DMS79 (cell line): ENCODE measurements at places on chromosomes 1 and 21.

- no peak for DNase-seq
Measured at GRCh38 chr1:215475796-215476481, 91.2 kb upstream of the KCTD3 start.

DNA sequence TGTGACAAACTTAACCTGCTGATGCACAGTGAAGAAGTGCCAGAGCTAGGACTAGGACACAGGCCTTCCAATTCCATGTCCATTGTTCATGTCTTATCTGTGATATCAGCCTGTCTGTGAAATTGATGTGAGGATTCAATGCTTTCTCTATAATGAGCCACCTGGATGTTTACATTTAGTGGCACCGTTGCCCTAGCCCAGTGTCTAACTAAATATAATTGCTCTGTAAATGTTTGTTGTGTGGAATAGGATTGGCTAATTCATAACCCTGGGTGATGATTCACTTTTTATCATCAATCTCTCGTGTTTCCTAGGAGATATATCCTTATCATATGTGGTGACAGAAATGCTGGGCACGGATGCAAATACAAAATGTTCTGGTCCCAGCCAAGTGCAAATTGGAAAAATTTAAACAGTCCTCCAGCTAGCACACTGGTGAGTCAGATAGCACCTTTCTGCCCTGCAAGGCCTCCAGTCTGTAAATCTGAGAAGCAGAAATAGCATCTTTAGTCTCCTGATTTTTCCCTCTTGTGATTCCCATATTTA lies 46.9 kb upstream of the GNG12 start:
- no peak for DNase-seq

DNA sequence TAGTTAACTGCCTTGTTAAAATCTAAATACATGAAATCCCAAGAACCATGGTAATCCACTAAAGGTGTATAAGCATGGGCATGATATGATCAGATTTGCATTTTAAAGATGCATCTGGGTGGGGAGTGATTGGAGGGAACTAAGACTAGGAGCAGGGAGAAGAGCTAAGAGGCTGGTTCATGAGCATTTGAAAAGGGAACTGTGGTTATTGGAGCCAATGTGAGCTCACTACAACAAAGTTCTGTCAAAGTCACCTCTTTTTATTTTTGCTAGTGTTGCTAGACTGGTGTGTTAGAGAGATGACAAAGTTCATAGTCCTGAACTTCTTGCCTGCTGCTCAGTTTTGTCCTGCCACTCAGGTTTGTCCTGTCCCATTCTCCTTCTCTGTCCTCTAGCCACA lies 67.1 kb upstream of the LRRC8D start:
- DNase-seq, result no peak

GRCh38 chr1:153945131-153945794 lies 1.3 kb downstream of the DENND4B start:
- no peak for DNase-seq

GRCh38 chr1:3193811-3194210 lies 124.8 kb downstream of the PRDM16 start:
- no peak for DNase-seq

GRCh38 chr1:11320153-11320936 lies 47.3 kb downstream of the UBIAD1 start:
- no peak for DNase-seq

DNA sequence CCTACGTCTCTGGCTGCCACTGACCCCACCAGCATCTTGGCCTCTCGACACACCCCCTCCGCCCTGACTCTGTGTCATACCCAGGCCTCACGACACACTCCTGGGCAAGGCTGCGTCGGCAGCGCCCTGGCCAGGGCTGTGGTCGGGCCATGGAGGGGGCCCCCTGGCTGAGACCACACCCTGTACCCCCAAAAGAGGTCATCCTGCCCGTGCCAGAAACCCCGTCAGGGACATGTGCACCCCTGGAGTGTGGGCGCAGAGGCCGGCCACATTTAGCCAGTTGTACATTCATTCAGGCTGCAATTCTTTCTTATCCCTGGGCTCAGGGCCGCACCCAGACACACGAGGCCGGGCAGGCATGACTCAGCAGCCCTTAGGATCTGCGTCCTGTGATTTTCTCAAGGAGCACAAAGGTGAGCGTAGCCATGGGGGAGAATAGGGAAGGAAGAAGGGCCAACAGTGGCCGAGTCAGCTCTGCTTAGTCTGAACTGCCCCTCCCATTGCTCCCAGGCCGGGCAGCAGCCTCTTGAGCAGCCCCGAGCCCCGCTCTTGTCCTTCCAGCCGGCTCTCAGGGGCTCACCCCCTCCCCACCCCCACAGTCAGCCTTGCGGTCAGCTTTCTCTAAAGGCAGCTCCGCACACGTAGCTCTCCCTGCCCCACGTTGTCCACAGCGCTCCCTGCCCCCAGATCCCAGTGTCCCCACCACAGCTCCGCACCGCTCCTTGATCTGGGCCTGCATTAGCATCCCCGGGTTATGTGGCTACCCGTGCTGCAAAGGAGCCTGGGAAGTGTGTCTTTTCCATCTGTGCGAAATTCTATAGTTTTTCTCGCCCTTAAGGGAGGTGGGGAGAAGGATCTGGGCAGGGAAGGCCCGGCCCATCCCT lies 7.9 kb downstream of the CSTB start:
- DNase-seq, result no peak

- DNase-seq, result no peak
Measured at GRCh38 chr1:7103874-7104273, 318.6 kb downstream of the CAMTA1 start.

DNA sequence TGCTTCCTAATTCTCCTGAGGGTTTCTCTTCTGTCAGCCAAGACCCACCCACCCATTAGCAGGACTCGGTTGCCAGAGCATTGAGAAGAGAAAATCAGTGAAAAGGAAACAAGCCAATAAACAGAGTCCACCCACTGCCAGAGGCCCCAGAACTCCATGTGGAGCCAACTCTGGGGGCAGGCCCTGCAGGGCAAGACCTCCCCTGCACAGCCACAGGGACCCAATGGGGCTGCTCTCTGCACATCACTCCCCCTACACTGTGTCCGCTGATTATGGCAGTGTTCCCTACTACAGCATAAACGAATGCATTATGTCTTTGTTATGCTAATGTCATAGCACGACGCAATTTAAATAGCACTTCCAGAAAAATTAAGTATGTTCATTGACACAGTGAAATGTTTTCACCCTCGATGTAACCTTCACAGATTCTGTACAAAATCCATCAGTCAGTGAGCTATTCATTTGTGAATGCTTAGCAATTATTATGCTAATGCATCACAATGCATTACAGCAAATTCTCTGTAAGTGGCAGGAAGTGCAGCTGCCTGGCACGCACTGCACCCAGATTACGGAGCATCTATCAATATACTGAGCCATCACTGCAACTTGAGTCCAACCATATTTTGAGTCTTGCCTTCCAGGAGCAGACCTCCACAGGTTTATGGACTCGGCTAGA lies 56.4 kb downstream of the GRIK3 start:
- no peak for DNase-seq

DNA sequence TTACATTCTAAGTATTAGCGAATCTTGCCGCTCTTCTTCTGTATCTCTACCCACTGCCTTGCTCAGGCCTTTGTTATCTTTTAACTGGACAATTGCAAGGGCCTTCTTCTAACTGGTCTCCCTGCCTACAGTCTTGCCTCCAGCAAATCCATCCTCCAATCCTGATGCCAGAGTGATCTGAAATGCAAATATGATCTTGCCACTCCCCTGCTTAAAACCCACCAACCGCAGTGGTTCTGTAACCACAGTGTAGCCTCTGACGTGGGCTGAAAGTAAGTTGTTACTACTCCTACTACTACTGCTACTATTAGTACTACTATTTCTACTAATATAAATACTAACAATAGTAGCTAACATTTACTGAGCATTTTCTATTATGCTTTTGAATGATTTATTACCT lies 12.4 kb downstream of the MOV10 start:
- no peak for DNase-seq

GRCh38 chr1:214935258-214935657 lies 147.3 kb upstream of the KCNK2 start:
- DNase-seq, result no peak

GRCh38 chr1:246971090-246971721 lies 36.7 kb downstream of the ZNF695 start:
- DNase-seq, result no peak

DNA sequence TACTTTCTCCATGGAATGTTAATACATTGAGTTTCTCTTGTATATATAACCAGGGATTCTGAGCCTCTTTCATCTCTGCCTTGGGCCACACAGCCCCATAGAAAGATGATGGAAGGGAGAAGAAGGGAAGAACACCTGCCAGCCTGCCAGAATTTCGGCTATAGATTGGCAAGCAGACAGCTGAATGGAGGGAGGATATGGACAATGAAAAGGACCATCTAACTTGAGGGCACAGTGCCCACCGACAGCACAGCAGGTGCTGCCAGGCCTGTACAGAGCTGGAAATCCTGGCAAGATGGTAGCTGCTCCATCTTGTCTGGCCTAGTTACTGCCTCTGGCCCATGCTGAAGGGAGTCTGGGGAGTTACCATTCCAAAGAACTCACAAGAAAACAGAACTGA lies 244.3 kb downstream of the FGGY start:
- no peak for DNase-seq

DNA sequence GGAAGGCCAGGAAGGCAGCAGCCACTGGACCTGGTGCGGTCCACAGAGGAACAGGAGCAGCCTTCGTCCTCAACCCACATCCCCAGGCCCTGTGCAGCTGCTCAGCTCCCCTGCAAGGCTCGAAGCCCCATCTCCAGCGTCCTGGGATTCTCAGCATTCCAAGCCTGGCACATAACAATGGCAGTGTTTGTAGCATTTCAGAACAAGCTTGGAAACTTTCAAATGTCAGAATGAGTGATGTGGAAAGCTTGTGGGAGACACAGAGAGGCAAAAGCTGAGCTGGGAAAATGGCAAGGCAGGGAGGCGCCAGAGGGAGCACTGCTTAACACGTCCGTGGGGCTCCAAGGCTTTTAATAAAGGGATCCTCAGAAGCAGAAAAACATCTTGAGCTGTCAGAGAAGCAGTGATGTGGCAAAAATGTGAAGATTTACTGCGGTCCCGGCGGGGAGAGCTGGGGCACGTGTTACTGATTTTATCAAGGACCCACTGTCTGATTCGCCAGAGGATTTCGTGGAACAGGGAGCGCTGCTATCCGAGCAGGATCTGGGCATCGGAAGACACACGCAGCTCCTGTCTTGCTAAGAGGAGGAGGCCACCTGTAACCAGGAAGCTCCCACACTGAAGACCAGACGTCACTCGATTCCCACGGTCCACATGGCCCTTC lies 38.1 kb downstream of the TOMM20 start:
- no peak for DNase-seq

DNA sequence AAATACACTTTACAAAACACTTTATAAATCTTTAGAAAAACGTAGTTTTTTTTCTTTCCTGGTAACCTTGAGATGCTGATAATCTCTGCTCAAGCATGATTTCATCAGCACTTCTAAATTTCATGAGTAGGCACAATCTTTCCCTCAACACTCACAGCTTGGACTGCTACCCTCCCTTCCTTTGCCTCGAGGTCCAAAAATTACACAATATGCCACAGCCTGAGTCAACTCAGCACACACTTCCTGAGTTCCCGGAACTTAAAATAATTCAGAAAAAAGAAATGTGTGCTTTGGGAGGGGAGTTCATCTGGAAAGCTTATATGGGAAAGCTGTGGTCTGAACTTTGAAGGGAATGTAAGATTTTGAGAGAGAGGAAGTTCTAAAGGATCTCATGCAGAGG lies 5.9 kb downstream of the CLCA2 start:
- no peak for DNase-seq

DNA sequence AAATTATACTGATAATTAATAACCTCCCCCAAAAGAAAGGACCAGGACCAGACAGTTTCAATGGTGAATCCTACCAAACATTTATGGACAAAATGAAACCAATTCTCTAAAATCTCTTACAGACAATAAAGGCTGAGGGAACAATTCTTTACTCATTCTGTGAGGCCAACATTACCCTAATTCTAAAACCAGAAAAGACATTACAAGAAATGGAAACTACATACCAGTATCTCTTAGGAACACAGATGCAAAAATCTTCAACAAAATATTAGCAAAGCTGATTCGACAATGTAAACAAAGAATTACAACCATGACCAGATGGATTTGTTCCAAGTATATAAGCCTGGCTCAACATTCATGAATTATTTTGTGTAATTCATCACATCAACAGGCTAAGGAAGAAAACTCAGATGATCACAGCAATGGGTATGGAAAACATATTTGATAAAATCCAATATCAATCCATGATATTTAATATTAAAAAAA lies 8.6 kb downstream of the TMED5 start:
- no peak for DNase-seq
